ENCODE measurements at places on chromosomes 2 and 18.

- no peak for DNase-seq
Observed at GRCh38 chr2:11097854-11098387, 57.3 kb upstream of the SLC66A3 start.

- no peak for DNase-seq
Observed at GRCh38 chr2:127506510-127506909, 19.8 kb downstream of the IWS1 start.

DNA sequence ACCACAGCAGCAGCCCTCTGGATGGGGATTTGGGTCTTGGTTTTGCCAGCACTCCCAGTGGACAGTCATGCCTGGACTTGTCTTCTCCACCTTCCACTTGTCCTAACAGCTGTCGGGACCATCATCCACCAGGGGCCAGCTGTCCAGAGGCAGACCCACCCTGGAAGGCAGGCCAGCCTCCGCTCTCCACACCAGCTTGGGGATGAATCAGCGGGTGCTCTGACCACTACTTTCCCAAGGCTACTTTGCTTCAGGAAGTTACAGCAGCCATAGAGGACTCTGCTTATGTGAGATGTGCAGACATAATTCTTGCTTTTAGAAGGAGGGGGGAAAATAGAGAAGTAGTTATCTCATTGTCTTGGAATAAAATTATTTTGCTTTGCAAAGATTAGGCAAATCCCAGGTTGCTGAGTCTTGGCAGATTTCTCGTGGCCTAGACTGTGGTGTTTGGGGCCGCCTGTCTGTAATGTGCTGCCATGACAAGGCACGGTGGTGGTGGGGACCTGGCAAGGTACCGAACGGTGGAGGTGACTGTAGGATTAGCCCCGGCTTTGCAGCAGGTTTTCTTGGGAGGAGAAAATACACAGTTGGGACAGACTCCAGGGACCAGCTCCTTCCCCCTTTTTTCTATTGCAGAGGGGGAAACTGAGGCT lies 148.7 kb downstream of the AGAP1 start:
- no peak for DNase-seq

- DNase-seq: no peak
Observed at GRCh38 chr2:79453918-79454317, 58.9 kb upstream of the CTNNA2 start.

GRCh38 chr2:232348936-232349335 lies 29.6 kb upstream of the ALPP start:
- no peak for DNase-seq

DNA sequence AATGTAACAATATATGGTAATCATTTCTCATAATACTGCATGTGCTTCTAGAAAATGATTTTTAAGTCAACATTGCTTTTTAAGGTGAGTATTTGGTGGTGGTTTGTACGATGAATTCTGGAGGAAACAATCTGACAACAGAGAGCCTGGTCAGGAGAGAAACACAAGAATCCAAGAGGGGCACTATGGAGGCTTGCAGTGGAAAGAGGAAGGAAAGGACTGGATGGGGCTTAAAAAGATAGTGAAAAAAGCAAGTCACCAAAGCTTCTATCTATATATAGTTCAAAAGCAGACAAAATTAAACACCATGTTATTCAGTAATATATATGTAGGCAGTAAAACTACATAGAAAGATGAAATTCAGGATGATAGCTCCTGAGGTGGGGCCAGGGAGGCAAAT lies 109.4 kb upstream of the SERTAD2 start:
- no peak for DNase-seq

- no peak for DNase-seq
Observed at GRCh38 chr2:237712477-237713377, 85.3 kb downstream of the LRRFIP1 start.

DNA sequence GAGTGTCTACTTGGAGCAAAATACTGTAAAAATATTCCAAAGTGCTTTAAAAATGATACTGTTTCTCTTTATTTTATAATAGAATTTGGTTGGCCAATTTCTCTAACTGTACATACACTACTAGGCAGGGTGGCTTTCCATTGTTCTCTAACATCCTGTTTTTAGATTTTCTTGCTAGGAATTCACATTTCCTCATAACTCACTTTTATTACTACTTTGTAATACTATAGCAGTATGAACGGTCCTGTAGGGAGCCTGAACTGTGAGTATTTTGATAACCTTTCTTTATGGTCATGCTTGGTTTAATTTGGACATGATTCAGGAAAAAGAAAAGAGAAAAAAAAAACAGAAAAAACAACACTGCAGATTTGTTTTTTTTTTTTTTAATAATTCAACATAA lies 37.8 kb downstream of the GCG start:
- no peak for DNase-seq

DNA sequence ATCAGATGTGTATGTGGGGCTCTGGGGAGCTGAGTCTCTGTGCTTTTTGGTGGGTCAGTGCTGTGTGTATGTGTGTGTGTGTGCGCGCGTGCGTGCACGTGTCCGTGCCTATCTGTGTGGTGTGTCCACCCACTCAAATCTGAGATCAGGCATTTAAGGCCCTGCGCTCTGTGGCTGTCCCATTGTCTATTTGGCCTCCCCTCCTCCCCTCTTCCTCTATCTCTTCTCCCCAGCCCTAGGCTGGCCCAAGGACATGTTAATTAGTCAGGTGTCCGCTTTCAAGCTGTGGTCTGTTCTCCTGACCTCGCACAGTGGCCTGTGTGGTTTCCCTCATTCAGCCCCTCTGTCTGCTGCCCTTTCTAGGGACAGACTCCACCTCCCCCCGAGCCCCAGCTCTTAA lies 136.4 kb downstream of the DYSF start:
- DNase-seq: no peak

DNA sequence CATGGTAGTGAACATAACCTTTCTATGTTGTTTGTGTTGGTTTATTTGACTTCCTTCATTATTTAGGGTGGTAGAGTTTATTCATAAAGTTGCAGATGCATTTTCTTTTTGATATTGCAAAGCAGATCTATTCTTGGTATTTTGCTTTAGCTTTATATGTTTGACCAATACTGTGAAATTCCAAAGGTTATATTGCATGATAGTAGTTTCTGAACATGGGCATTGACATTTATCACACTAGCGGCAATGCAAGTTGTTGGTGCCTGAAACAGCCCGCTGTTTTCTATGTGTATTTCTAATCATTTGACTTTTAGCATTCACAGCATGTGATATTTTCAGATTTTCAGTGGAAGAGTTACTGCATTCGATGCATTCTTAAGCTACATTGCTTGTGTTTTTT lies 87.2 kb downstream of the ASXL3 start:
- no peak for DNase-seq

DNA sequence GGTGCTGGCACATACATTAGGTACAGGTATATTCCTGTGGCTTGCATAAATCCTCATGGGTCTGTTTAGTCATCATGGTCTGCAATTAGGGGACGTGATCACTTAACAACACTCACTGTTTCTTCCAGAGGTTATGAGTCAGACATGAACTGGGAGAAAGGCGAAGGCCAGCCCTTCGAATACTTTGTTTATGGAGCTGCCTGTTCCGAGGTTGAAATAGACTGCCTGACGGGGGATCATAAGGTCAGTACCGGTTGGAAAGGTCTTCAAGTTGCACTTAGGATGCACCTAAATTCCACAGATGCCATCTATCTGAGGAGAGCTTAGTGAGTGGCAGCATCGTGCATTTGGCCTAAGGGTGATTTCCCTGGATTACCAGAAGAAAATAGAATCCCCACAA lies 76.9 kb downstream of the AOX1 start:
- DNase-seq: no peak

GRCh38 chr2:191355170-191355758 lies 110.1 kb downstream of the MYO1B start:
- no peak for DNase-seq

GRCh38 chr2:70068119-70068518 lies 19.2 kb upstream of the PCBP1 start:
- DNase-seq: no peak

GRCh38 chr2:173860082-173860481 lies 105.1 kb downstream of the SP3 start:
- DNase-seq: no peak
